ENCODE measurements at places on chromosomes 11 and 22.
A peak's percentile ranks its signal among the peaks of the same experiment; 100 is the strongest.

- DNase-seq: peak; percentile 61
These were observed 22.6 kb upstream of the NCR3LG1 start for GRCh38 chr11:17328871-17329494.

GRCh38 chr11:44424841-44425240, 114.9 kb upstream of the ALX4 start:
- no peak for DNase-seq

- no peak for DNase-seq
These were observed 77.8 kb upstream of the TRPC6 start for GRCh38 chr11:101661559-101661958.

DNA sequence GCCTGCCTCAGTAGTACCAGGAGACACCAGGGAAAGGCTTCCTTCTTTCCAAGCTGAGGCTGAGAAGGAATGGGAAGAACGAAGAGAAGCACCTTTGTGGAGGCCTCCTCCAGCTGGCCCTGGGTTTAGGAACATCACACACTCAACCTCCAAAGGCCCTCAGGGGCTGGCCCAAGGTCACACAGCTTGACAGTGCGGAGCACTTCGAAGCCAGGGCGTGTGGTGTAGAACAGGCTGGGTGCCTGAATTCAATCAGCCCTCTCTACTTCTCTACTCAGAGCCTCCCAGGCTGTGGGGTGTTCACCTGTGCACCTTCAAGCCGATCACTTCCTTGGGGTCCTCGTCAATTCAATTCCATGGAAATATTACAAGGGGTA, 727 bp upstream of the CSDC2 start:
- DNase-seq: no peak

GRCh38 chr11:122706291-122707088, 51.0 kb downstream of the UBASH3B start:
- DNase-seq: no peak

DNA sequence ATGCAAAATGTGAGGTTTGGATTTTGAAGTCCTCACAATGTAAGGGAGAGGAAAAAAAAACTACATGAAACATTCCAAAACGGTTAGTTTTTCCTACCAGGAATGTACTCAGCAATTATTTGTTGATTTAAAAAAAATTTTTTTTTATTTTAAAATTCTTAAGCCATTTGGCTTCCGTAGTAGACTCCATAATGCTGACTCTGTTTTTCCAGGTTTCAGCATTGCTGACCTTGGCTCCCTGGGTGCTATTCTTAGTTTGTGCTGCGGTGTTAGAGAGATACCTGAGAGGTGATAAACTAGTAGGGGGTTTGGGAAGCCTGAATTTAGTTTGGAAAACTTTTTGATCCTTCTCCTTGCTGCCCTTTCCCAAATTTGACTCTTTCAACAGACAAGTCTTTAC, 10.6 kb downstream of the STT3A start:
- peak; percentile 24 for DNase-seq

DNA sequence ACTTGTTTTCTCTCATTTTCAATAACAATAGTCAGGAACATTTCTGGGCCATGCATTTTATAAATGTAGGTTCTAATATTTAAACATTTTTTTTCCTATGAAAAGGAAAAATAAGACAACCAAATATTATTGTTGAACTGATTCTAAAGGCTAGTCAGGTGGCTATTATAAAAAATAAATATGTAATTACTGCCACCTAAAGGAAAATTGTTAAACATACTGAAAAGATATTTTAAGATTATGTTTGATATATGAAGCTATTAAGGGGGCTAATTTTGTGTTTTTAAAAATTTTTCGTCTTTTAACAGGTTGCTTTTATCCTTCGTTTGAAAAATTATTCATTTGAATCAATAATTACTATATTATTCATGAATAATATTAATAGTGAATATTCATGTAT, 62.2 kb upstream of the FDX1 start:
- DNase-seq: no peak

GRCh38 chr11:66509131-66509561, 1.3 kb upstream of the BBS1 start:
- no peak for DNase-seq

DNA sequence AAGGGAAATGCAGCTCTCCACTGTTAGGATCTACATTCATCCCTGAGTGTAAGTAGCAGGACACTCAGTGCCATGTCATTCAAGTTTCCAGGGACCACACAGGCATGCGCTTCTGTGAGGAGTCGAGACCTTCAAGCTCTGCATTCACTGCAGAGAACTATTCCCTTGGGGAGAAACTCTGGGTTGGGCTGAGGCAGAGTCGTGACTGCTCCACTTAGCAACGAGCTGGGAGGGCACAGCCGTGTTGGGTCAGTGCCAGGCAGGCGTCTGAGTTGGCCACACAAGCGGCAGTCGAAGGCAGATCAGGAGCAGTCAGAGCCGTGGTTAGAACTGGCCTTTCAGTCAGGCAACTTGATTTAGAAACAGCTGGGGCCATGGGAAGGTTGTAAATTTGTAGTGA, 14.7 kb downstream of the MPEG1 start:
- no peak for DNase-seq

- no peak for DNase-seq
These were observed 1.6 kb upstream of the MAPK12 start for GRCh38 chr22:50262973-50263617.

- no peak for DNase-seq
These were observed 13.7 kb upstream of the HEPHL1 start for GRCh38 chr11:94007426-94007825.

DNA sequence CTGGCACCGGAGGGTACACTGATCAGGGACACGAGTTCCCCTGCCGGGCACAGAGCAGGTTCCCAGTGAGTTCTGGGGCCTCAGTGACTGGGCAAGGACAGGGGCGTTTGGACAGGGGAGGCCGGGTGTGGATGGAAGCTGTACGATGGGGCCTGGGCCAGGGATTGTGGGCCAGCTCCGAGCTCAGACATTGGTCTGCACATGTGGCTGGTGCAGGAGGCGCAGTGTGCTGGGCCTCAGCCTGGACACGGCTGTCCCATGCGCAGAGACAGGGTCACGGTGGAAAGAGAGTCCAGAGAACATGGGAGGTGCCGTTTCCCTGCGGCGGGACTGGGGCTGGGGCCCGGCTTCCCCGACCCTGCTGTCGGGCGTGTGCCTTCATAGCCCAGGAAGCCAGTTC, 60.7 kb downstream of the CDKN1C start:
- DNase-seq: no peak

- peak; percentile 82 for DNase-seq
These were observed 75.4 kb downstream of the MAML2 start for GRCh38 chr11:96267496-96268032.

DNA sequence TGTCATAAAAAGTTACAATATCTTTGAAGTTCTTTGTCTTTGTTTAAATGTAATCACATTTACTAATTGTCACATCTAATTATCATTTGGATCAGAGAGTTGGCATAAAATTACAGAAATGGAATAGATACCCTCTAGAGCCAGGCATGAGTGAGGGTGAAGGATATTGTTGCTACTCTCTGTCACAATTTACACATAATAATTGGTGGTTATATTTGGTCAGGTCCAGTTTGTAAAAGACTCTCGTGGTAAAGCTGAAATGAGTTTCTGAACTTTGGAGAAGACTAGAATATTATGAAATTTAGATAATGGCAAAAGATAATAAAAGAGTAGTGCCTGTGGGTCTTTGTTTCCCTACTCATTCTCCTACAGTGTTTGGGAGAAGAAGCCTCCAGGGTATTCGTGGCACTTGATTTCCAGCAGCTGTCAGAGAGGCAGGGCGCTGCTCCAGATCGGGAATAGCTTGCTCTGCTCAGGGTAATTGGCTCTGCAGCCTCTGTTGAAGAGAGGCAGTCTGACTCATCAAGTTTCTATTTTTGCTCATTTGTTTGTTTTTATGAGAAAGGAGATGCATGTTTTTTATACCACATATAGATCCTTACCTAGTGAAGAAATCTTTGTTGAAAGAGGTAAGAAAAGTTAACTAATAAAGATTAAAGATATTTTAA, 349.9 kb downstream of the CNTN5 start:
- DNase-seq: no peak

GRCh38 chr22:25490896-25491295, 73.6 kb upstream of the GRK3 start:
- no peak for DNase-seq

DNA sequence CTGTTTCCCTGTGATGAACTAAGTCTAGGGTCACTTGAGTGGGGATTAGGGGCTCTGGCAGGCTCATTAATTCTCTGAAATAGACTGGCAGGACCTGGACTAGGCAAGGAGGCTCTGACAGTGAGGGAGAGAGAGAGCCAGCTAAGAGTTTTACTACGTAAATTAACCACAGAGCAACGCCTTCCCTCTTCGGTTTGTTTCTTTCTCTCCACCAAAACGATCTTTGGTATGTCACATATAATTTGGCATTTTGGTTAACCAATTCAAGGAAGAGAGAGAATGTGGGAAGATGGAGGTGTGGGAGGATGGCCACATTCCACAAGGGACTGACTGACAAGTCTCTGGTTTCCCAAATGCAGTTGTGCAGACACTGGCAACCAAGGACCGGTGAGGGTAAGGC, 27.9 kb downstream of the ATG16L2 start:
- no peak for DNase-seq

DNA sequence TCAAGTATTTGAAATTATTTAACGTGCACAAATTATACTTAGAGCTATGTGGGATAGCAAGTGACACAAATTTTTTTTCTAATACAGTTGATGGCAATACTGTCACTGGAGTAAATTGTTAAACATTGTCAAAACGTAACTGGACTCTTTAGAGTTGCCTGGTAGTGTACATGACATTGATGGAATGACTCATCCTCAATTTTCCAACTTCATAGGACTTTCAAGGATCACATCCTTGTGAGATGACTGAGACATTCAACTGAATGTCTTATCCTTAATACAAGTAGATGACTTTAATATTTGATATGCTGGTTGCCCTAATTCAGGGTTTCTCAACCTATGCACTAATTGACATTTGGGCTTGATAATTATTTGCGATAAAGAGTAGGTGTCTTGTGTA, 310.0 kb downstream of the SWAP70 start:
- DNase-seq: no peak

DNA sequence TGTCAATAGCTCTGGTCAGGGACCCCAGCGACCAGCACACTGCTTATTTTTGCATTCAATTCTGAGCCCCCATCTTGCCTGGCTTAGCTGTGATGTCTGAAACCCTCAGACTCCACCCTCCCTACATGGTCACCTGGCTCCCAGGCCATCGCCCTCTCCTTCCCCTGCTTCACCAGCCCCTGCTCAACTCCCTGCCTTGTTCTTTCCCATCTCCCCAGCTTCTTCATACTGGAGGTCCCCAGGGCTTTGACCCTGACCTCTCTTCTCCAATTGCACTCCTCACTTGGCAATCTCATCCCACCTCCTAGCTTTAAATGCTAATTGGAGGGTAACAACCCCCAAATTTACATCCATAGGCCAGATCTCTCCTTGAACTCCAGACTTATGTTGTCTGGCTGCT, 84.3 kb upstream of the GNAZ start:
- DNase-seq: no peak

GRCh38 chr11:13896175-13896980, 66.1 kb upstream of the SPON1 start:
- no peak for DNase-seq

- DNase-seq: no peak
These were observed 39.3 kb downstream of the CD44 start for GRCh38 chr11:35178067-35178805.

- peak; percentile 98 for DNase-seq
These were observed 4.5 kb upstream of the BCL9L start for GRCh38 chr11:118930094-118930712.

DNA sequence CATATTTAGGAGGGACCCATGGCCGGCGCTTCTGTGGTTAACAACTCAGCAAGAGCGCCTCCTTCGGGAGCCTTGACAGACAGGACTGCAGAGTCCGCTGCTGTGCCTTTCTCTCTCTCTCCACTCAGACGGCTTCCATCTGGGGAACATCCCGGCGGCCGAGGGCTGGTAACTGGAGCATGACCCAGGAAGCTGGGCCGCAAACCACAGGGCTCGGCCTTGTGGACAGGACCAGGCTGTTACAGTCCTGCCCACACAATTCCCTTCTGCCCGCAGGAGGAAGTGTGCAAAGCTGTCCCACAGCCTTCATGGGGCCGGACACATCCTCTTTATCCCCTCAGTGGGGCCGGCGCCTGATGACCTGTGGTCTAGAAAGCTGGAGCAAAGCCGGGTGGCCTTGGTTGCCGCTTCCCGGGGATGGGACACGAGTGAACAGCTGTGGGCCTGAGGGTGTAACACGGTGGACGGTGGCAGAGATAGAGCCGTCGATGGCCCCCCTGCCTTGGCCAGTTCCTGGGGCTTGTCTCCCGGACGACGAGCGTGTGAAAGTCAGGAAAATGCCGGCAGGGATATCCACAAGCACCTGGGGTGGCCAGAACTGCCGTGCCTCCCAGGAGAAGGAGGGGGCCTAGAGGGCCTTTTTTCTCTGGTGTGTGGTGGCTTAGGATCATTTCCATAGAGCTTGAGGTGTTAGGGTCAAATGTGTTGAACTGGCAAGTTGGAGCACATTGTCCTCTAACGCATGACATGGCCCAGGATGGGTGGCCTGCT, 50.1 kb downstream of the FBLN1 start:
- DNase-seq: peak; percentile 26

DNA sequence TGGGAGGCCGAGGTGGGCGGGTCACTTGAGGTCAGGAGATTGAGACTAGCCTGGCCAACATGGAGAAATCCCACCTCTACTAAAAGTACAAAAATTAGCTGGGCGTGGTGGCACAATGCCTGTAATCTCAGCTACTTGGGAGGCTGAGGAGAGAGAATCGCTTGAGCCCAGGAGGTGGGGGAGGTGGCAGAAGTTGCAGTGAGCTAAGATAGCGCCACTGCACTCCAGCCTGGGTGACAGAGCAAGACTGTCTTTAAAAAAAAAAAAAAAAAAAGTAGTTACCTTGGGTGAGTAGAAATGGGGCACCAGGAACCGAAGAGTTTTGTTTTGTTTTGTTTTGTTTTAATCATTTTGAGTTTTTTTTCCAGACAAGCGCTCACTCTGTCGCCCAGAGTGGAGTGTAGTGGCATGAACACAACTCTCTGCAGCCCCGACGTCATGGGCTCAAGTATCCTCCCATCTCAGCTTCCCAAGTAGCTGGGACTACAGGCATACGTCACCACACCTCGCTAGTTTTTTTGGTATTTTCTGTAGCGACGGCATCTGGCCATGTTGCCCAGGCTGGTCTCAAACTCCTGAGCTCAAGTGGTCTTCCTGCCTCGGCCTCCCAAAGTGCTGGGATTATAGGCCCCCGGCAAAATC, 15.8 kb downstream of the THAP12 start:
- DNase-seq: no peak

DNA sequence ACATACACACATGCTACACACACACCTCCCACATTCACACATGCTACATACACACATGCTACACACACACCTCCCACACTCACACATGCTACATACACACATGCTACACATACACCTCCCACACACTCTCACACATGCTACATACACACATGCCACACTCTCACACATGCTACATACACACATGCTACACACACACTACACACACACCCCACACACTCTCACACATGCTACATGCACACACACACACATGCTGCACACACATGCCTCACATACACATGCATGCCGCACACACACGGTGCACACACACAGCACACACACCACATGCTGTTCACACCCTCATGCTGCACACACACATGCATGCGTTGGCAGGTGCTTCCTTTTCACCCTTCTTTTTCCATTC, 495.4 kb downstream of the NTM start:
- no peak for DNase-seq

All from RPMI8226 (cell line).